Bronchial epithelial cell (primary cell): ENCODE measurements at places on chromosomes 1 and 21. TPM values are rescaled to one million over a fixed set of nuclear protein-coding genes. Genes with fewer than 3 reads are reported as not detected.

Gene HCN3
- total RNA-seq, result 0.90 and 1.1 TPM in 2 replicates

DNA sequence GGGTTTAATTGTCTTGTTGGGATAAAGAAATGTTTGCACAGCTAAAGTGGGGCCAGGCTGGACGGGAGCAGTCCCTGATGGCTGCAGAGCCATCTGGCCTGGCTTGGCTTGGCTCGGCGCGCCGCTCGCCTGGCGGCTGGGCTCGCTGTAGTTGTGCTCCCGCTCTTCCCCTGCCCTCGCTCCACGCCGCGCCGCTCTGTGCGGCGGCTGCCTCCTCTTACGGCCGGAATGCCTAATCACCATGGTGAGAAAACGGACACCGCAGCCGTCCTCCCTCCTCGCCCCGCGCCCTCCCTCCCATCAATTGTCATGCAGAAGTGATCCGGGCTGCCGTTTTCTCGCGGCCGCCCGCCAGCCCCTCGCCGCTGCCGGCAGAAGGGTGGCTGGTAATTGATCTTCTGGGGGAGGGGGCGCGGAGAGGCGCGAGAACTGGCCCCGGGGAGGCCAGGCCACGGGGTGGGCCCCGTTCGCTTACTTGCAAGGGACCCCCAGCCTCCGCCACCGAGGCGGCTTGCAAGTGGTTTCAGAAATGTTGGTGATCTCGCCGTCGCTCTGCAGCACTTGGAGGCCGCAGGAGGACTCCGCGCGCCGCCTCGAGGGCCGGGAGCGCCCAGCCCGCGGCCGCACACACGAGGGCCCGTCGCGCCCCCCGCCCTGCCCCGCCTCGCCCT is 12.4 kb downstream of the RNF220 start:
- no peak for DNase-seq

- peak; percentile 30 for DNase-seq
Measured at GRCh38 chr21:41482301-41482700, 25.7 kb downstream of the TMPRSS2 start.

- peak; percentile 13 for DNase-seq
Measured at GRCh38 chr1:101236516-101237228, at the start of gene S1PR1. S1PR1 (plus strand) TSS chr1:101237019; CDS start chr1:101238985, 1,966 bp downstream.

Gene HPDL
- under 0.01 and 0.53 TPM in 2 replicates for total RNA-seq

Gene TDRD10
- total RNA-seq, result under 0.01 TPM in 1 of 2 replicates, not detected in the other

Gene B3GALT2
- not detected in 2 replicates for total RNA-seq

Gene PNRC2
- 87.9 and 89.8 TPM in 2 replicates for total RNA-seq

Gene ADAMTS5
- 0.26 TPM in 1 of 2 replicates, not detected in the other for total RNA-seq

Gene BTBD8
- total RNA-seq, result 2.6 and 4.1 TPM in 2 replicates

DNA sequence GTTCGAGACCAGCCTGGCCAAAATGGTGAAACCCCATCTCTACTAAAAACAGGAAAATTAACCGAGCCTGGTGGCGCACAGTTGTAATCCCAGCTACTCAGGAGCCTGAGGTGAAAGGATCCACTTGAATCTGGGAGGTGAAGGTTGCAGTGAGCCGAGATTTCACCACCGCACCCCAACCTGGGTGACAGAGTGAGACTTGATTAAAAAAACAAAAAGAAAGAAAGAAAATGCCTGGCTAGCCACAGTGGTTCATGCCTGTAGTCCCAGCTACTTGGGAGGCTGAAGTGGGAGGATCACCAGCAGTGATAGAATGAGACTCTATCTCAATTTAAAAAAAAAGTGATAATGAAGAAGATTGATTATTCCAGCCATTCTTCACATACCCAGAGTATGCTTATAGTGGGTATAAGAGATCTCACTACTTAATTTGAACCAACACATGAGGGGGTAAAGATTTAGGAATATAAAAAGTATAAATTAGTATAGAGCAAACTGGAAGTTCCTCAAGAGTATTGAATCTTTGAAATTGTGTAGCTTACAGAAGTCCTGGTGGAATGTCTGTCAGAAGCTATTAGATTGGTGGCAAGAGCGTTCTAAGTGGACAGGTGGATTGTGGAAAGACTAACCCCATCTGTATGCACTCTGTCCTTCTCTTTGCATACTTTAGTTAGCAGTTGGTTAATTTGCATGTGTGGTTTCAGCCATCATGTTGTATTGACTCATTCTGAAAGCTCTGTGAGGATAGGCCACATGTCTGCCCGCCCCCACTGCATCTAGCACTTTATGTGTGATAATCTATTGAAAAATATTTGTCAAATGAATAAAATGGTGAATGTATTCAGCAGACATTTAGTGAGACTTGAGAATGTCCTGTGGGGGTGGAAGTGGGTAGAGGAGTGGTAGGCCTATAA is 25.0 kb downstream of the RLF start:
- peak; percentile 67 for DNase-seq

- DNase-seq, result no peak
Measured at GRCh38 chr1:54362881-54363340, 43.3 kb downstream of the SSBP3 start.

DNA sequence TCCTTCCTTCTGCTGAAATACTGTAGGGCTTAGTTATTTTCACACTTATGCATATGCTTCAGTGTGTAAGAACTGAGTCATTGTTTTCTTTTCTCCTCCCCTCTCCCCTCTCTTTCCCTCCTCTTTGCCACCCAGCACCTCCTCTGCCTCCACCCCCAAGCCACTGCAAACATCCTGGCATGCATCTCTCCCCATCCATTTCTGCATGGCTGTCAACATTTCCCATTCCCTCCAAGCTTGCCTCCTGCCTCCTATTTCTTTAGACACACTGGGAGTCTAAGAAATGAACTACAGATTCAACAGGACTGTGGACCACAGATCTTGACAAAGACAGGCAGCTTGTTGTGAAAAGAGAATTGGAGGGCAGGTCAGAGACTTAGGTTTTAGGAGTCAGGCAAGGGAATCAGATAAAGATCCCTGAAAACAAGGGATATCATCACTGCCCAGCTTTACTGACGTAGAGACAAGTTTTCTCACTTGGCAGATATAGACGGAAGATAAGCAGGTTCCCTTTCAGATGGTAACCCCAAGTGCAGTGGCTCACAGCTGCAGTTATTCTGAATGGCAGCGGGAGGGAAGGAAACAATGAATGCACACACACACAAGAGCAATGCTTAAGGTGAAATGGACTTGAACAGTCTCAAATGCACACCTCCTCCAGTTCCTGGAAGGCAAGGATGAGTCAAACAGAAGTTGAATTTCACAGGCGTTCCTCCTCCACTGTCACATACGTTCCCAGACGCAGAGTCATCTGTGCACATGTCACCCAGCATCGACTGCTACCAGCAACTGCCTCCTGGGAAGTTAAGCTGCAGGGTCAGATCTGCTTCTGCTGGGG is 56.1 kb downstream of the HIVEP3 start:
- DNase-seq, result peak; percentile 94

- DNase-seq, result peak; percentile 58
Measured at GRCh38 chr1:147781056-147781471, 20.7 kb upstream of the GJA5 start.

DNA sequence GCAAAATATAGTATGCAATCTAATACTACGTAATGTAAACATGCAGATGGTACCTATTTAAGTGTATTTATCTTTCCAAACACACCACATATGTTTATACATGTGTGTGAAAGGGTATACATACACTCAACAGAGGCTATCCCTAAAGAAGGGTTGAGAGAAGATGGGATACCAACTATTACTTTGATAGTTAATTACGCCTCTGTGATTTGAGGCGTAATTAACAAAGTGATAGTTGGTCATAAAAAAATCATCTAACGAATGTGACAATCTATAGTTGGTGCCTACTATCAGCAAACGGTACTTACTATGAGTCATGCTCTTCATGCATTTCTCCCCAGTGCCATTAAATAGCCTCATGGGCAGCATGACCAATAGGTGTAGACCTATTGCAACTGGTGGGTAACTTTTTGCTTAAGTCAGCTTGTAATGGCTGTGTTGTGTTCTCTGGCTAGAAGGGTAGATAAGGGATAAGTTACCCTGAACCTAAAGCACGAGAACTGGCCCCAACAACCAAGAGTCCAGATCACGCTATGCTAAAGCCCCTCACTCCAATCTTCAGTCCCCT is 15.3 kb downstream of the RCAN1 start:
- peak; percentile 15 for DNase-seq

- DNase-seq, result no peak
Measured at GRCh38 chr21:20108976-20109540, 889.2 kb upstream of the NCAM2 start.

Gene PTPN7
- total RNA-seq, result under 0.01 TPM in 1 of 2 replicates, not detected in the other

Gene RGS4
- total RNA-seq, result under 0.01 TPM in 1 of 2 replicates, not detected in the other

Gene ST6GALNAC5
- 0.26 and 2.3 TPM in 2 replicates for total RNA-seq

- no peak for DNase-seq
Measured at GRCh38 chr1:192869308-192869940, 60.6 kb downstream of the RGS2 start.

DNA sequence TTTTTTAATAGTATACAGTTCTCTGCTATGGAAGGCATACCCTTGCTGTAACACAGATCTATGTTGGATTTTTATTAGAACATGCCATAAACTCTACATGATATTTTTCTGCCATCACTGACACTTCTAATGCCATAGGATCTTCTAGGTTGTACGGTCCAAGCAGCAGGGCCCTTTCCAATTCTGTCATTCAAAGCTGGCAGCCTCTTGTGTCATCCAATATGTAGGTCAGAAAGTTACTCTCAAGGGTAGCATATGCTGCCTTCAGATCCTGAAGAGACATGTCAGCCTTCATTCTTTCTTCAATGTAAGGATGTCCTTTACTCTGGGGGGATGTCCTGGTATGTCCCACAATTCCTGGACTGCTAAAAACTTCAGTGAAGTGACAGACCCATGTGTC is 629.2 kb upstream of the USP24 start:
- no peak for DNase-seq

- DNase-seq, result peak; percentile 52
Measured at GRCh38 chr1:108046026-108046425, 81.0 kb upstream of the VAV3 start.

- peak; percentile 51 for DNase-seq
Measured at GRCh38 chr1:203627851-203628200, 1.2 kb downstream of the ATP2B4 start.

DNA sequence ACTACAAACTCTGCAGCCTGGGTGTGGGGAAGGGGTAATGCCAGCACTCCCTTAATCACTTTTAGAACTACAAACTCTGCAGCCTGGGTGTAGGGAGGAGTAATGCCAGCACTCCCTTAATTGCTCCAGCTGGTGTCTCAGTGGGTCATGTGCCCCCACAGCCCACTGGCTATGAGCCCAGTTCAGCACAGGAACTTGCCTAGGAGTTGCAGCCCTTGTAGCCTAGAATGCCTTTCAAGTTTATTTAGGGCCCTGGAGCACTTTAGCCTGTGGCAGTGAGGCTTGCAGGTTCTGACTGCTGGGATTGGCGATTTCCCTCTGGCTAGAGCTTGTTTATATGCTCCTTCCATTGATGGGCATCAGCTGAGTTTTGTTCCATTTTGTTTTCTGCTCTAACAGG is 17.1 kb downstream of the VN1R5 start:
- DNase-seq, result no peak

Gene TMPRSS2
- 3.7 and 12.0 TPM in 2 replicates for total RNA-seq

GRCh38 chr1:176696109-176696508 is 233.1 kb downstream of the PAPPA2 start:
- peak; percentile 78 for DNase-seq

Gene TMEM52
- 1.4 and 1.6 TPM in 2 replicates for total RNA-seq

- DNase-seq, result no peak
Measured at GRCh38 chr1:42931108-42931539, 27.5 kb downstream of the SLC2A1 start.

GRCh38 chr1:86950712-86951419 is 36.4 kb downstream of the HS2ST1 start:
- DNase-seq, result no peak

- DNase-seq, result no peak
Measured at GRCh38 chr1:22772014-22772413, 61.4 kb downstream of the EPHB2 start.
